Thoracic aorta (tissue), 2 donors: ENCODE measurements at places on chromosomes 3 and 15.

DNA sequence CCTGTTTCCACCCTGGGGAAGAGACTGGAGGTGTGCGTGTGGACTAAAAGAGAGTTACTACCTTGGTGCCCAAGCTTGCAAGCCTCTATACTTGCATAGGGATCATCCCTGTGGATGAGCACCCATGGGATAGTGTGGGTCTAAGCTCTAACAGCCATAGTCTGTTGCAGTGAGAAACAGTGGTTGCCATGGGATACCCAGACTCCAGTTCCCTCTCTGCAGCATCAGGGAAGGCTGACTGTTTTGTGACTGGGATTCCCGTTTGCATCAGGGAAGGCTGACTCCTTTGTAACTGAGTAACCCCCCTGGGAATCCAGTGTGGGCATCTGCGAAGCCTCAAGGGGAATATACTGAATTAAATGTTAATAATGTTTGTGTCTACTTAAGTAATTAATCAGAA, 196.1 kb downstream of the ZNF621 start:
- DNase-seq = no peak
- H3K27ac ChIP-seq = no peak overlapping the region
- no peaks in the 10 kb centered on the region for H3K27me3 ChIP-seq
- no peak overlapping the region for H3K4me3 ChIP-seq

DNA sequence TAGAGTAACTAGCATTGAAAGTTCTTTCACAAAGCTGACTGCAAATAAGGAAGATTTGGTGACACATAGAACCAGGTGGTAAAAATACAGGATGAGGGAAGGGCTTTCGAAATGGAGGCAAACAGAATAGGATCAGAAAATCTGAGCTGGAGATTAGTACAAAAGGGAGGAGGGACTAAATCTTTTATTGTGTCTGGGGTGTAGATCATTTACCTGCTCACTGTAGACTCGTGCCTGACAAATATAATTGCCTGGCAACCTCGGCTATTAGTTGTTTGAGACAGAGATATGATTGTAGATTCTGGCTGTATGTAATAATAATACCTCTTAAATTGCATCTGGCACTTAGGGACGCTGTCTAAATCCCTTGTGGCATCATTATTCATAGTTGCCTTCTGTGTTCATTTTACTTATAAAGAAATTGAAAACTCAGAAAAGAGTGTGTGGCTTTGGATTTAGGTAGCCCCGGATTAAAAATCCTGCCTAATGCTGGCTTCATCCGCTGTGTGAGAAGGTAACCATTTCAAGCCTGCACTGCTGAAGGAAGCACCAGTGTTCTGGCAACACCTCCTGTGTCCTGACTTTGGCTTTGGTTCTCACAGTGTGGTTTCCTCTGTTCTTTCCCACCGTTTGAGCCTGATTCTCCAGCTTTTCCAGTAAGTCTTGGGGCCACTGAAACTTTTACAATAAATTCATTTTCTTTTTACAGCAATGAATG, 25.0 kb upstream of the GPR160 start:
- no peaks in the 10 kb centered on the region for H3K4me1 ChIP-seq
- no peaks in the 10 kb centered on the region for H3K36me3 ChIP-seq
- H3K27ac ChIP-seq = no peak overlapping the region
- no peaks in the 10 kb centered on the region for H3K27me3 ChIP-seq
- DNase-seq = no peak

DNA sequence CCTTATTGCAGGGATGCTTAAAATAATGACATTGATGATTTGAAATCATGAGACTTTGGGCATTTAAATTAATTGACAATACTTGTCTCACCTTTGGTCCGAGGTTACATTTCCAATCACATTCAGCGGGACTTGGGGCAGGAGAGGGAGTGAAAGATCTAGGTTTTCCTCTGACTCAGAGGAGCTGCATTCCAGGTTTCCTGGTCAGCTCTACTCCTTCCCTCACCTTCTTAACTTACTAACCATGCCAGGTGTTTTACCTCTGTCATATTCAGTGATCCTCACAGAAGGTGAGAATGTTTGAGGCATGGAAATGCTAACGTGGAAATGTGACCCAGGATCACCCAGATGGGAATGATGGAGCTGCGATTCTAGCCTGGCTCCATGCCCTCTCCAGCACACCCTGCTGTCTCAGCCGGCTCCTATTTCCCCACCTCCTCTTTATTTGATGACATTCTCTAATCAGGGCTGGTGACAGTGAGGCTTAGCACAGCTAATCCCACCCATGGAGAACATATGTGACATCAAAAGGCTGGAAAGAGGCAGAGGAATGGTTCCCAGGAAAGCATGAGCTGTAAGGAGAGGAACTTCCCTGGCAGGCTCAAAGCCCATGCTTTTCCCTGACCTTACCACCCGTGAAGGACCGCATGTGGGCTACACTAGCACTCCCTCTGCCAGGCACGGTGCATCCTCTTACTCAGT, 38.7 kb downstream of the THSD4 start:
- H3K4me3 ChIP-seq = no peak overlapping the region
- H3K36me3 ChIP-seq = no peaks in the 10 kb centered on the region
- no peak for DNase-seq
- H3K27me3 ChIP-seq = no peaks in the 10 kb centered on the region
- peaks cover 29% of the 10 kb centered on the region for H3K4me1 ChIP-seq

- no peaks in the 10 kb centered on the region for H3K36me3 ChIP-seq
- H3K27ac ChIP-seq = no peak overlapping the region
- H3K27me3 ChIP-seq = no peaks in the 10 kb centered on the region
- no peak for DNase-seq
- peaks cover 6% of the 10 kb centered on the region for H3K4me1 ChIP-seq
- H3K4me3 ChIP-seq = no peak overlapping the region
These were observed 258.2 kb downstream of the SLCO3A1 start for GRCh38 chr15:92111751-92112150.

DNA sequence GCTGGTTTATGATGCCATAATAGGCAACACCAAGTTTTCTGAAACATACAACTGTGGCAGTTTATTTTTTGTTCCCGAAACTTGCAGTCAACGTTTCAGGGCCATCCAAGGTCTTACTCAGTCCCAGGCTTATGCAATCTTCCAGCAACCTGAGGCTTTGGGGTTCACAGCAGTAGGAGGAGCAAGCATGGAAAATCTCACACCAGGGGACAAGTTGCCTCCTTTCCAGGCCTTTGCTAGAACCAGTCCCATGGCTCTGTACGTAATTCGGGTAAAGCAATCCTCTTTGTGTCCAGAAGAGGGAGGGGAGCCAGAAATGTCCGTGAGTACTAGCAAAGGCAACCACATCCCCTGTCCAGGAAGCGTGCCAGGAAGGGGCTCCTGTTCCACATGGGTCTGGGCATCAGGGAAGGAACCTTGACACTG, 4.7 kb upstream of the FAM240A start:
- no peak for DNase-seq
- H3K27ac ChIP-seq = no peak overlapping the region
- H3K27me3 ChIP-seq = no peaks in the 10 kb centered on the region
- H3K4me3 ChIP-seq = no peak overlapping the region
- H3K36me3 ChIP-seq = no peaks in the 10 kb centered on the region
